ENCODE measurements at places on chromosomes 1 and 21.

- no peak for DNase-seq
Measured at GRCh38 chr1:12851779-12852178, 3.3 kb upstream of the HNRNPCL1 start.

GRCh38 chr1:220786057-220786336, 716 bp upstream of the MTARC1 start:
- no peak for DNase-seq

- no peak for DNase-seq
Measured at GRCh38 chr1:188825471-188825870, 1652.2 kb downstream of the BRINP3 start.

GRCh38 chr1:153358691-153358975, 979 bp downstream of the S100A9 start:
- DNase-seq: no peak

- no peak for DNase-seq
Measured at GRCh38 chr1:68379085-68379478, 70.7 kb downstream of the RPE65 start.

GRCh38 chr1:77994117-77994705, 10.5 kb upstream of the DNAJB4 start:
- DNase-seq: no peak

DNA sequence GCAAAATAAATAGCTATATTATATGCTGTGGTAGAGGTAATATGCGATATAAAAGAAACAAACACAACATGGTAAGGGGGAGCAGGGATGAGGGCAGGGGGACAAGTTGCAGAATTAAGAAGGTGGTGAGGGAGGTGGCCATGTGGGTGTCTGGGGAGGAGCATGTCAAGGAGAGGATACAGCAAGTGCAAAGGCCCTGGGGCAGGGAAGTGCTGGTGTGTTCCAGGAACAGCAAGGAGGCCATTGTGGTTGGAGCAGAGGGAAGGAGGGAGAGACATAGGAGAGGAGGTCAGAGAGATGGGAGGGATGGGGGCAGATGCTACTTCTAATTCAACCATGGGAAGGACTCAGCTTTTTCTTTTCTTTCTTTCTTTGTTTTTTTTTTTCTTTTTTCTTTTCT, 161.2 kb upstream of the IGSF21 start:
- no peak for DNase-seq

GRCh38 chr21:32578107-32578691, 7.1 kb downstream of the TCP10L start:
- peak; percentile 40 for DNase-seq

GRCh38 chr21:19683492-19683891, 1279.9 kb upstream of the TMPRSS15 start:
- DNase-seq: no peak

DNA sequence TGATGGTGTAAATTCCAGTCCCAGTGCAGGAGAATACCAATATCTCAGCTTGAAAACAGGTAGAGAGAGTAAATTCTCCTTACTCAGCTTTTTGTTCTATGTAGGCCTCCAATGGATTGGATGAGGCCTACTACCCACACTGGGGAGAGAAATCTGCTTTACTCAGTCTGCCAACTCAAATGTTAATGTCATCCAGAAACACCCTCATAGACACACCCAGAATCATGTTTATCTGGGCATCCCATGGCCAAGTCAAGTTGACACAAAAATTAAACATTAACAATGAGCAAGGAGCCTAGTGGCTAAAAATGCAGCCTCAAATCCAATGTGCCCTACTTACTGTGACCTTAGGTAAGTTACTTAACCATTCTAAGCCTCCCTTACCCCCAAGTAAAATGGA, 6.9 kb upstream of the HLX start:
- DNase-seq: no peak

GRCh38 chr1:32915766-32916706, 14.8 kb upstream of the TMEM54 start:
- no peak for DNase-seq

DNA sequence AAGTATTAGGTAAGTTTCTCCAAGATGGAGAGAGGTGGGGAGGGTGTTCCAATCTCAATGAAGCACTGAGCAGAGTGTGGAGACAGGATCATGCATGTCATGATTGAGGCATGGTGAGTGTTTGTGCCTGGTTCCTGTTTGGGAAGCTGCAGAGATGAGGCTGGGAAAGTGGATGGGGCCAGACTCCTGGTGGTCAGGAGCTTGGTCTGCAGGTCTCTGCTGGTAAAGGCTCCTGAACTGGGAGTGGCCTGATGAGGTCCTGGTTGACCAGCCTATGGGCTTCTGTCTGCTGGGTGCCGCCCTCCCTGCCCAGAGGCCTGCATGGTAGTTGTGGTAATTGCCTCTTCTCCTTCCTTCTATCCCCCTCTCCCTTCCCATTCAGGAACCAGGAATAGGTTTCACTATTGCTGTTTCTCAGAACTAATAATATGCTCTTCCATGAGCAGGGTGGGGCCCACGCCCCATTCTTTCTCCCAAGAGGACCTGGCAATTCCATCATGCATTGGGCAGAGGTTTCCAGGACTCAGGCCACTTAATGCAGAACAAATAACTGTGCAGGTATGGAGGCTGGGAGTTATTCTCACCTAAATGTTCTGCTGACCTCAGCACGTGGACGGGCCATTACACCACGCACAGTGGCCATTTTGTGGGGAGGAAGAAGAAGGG, 24.5 kb downstream of the PROK1 start:
- DNase-seq: no peak

GRCh38 chr1:158105352-158106095, 75.2 kb upstream of the CD1D start:
- DNase-seq: no peak

- no peak for DNase-seq
Measured at GRCh38 chr1:115530407-115530806, 111.4 kb upstream of the VANGL1 start.

DNA sequence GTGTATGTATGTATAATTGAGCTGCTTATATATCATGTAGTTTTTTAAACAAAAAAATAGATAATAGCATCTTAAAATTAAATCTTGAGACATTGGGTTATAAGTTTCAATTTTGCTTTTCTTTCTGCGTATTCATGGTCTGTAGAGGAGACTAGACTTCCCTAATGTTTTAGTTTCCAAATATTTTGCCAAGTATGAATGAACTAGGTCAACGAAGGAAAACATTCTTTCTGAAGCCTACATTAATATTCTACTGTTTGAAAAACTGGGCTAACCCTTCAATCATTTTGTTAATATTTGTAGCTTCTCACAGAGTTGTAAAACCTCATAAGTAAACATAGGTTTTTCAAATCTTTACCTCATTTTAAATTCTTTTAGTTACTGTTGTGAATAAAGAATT, 592.7 kb downstream of the USP25 start:
- no peak for DNase-seq

DNA sequence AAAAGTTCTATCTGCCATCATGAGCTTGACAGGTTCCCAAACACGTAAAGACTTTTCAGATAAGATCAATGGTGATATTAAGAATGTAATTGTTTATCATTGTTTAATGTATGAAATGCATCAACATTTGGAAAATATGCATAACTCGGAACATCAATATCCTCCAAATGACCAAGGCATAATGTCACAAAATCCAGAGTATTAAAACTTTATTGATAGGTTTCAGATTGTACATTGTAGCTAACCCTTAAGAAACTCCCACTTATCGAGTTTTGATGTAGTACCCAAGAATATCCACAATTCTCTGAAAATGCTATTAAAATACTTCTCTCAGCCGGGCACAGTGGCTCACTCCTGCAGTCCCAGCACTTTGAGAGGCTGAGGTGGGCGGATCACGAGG, 12.1 kb upstream of the TNNI1 start:
- no peak for DNase-seq

DNA sequence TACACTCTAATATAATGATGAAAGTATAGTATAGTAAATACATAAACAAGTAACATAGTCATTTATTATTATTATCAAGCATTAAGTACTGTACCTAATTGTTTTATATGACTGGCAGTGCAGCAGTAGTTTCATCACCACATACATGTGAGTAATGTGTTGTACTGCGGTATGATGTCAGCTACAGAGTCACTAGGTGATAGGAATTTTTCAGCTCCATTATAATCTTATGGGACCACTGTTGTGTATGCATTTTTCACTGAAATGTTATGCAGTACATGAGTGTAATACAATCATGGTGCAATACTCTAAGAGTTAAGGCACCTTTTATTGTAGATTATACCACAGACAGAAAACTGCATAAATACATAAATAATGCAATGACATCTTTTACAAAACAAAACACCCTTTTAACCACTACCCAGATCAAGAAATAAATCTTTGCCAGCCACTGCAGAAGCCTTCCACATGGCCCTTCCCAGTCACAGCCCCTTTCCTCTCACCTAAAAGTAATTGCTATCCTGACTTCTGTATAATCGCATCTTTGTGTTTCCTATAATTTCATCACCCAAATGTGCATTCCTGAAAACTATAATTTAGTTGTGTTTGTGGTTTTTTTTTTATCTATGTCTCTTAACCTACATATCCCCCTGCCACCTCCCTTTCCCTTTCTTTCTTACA, 16.3 kb downstream of the ABCD3 start:
- DNase-seq: no peak

DNA sequence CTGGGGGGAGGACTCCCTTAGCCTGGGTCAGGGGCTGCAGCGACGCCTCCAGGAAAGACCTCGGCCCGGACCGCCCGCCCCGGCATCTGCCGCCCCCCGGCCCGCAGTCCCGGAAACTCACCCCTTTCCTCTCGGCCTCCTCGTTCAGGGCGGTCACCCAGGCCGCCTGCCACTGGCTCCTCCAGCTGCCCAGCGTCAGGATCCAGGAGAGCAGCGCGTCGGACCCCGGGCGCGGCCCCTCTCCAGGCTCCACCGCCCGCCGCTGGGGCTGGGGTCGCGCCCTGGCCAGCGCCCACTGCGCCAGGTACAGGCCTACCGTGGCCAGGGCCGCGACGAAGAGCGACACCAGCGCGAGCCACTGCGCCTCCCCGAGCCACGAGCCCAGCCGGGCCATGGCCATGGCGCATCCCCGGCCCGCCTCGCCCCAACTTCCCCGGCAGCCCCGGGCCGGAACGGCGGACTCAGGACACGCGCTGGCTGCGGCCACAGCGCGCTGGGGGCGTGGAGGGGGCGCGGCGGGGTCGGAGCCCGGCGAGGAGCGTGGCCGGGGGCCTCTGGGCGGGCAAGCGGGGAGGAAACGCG, 478 bp downstream of the C2CD2 start:
- DNase-seq: no peak

DNA sequence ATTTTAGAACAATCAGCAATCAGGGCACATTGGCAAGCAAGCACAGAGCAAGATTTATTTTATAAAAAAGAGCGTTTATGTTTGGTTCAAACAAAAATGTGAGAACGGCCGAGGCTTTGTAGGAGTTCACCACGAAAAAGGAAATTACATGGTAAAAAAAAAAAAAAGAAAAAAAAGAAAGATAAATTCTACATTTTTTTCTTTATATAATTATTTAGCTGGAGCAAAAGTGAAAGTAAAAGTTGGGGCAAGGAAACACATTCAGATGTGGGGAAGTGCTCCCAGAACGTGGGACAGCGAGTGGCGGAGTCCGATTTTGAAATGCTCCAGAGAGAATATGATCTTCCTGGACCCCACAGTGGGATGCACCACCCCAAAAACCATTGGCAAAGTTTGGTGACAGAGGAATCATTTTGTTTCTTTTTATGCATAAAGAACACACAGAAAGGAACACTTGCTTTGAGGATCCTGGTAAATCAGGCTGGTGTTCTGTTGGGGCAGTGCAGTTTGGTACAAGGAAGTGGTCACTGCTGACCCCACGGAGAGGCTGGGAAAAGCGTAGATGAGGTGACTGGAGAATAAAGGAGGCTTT, 16.3 kb upstream of the ATP5PO start:
- no peak for DNase-seq

DNA sequence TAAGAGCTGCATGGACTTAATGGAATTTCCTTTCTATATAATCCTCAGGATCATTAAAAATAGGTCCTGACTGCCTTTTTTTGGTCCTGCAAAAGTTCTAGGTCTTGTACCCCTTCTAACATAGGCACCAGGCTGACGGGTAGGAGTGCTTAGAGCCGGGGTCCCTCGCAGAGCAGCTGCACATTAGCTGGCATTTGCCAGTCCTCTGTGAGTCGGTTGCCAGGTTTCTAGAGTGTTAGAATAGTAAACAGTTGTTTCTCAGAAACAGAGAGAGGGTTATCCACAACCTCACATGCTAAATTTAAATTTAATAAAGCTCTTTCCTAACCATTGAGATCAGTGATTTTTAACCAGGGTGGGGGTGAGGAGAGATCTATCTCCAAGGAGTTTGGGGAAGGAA, 35.4 kb upstream of the HEATR1 start:
- DNase-seq: no peak

DNA sequence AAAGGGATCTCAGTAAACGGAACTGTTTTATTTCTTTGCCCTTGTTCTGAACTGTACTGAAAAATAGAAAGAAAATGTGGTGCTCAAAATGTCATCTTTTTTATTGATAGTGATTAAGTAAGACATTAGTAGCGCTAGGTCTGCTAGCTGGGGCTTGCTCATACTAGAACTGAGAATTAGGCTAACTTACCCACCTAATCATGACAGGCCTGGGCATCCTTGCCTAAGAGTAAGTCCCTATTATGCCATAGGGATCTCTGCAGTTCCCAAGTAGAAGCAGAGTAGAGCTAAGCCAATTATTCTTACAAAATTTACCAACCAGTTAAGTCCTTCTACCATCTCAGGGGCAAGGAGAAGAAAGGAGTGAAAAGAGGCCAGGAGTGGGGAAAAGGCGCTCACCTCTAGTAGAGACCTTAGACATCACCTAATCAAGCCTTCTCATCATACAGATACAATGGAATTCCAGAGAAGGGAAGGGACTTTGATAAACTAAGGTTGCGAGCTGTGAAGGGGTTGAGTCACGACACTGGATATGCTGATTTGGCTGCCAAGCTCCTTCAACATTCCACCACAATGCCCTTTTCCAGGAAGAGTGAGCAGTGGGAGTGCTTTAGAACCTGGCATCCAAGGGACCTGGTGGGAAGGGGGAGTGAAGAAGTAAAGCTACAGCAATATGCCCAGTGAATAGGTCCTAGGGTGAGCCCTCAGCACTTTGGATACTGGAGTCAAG, 27.7 kb upstream of the RPTN start:
- DNase-seq: no peak

GRCh38 chr1:11337580-11338073, 64.6 kb downstream of the UBIAD1 start:
- peak; percentile 77 for DNase-seq

GRCh38 chr1:184911103-184911745, 63.1 kb downstream of the NIBAN1 start:
- DNase-seq: no peak

- no peak for DNase-seq
Measured at GRCh38 chr21:34743285-34743684, 74.5 kb downstream of the CLIC6 start.
